Left kidney (tissue), 8 donors: ENCODE measurements at places on chromosomes 5 and 9. TPM values are rescaled to one million over a fixed set of nuclear protein-coding genes. Genes with fewer than 3 reads are reported as not detected.

Gene RNF180
- 12.5 TPM for polyA plus RNA-seq

Gene LHX2
- polyA plus RNA-seq: 0.28 TPM

Gene TMC1
- polyA plus RNA-seq: 1.3 TPM

Gene ZNF367
- 12.7 TPM for polyA plus RNA-seq

Gene DOK3
- polyA plus RNA-seq: 5.3 TPM

Gene BAAT
- 0.47 TPM for polyA plus RNA-seq

Gene NIM1K
- polyA plus RNA-seq: 0.43 TPM

Gene SAXO1
- 0.20 TPM for polyA plus RNA-seq

Gene C5orf34
- polyA plus RNA-seq: 8.4 TPM

Gene PLCXD3
- polyA plus RNA-seq: 0.52 TPM

Gene GARIN3
- not detected for polyA plus RNA-seq

Gene SLC23A1
- 15.7 TPM for polyA plus RNA-seq

Gene C7
- polyA plus RNA-seq: 148 TPM
